ENCODE measurements at places on chromosomes 6 and 20.

DNA sequence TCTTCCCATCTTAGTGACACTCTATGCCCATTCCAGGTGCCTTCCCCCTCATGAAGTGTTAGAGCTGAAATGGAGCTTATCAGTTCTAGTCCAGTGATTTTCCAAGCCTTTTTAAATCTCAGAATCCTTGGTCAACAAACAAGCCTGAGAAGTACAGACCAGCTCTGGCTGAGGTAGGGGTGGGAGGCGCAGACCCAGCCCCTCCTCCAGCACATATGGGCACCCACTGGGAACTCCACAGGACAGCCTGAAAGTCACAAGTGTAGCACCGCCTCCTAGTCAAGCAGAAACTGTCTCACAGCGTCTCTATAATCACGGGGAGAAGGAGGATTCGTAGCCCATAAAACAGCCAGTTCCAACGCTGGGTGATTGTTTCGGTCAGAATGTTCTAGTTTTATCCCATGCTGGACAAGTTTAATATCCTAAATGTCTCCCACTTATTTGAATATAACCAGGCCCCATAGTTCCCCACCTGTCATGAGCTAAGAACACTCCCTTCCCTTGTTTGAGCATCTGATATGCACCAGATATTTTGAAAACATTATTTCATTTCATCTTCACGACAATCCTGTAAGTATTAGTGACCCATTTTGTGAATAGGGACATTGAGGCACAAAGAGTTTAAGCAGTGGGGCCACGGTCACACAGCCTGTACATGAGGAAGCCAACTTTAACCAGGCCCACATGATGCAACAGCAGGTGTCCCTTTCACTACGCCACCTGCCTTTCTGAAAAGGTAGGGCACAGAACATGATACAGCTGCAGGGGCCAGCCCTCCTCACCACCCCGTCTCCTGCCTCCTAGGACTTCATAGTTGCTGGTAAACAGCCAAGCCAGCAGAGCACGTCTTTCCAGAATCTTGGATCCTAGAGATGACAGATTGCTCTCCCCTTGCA lies 40.1 kb downstream of the TRAF3IP2 start:
- DNase-seq, result no peak

DNA sequence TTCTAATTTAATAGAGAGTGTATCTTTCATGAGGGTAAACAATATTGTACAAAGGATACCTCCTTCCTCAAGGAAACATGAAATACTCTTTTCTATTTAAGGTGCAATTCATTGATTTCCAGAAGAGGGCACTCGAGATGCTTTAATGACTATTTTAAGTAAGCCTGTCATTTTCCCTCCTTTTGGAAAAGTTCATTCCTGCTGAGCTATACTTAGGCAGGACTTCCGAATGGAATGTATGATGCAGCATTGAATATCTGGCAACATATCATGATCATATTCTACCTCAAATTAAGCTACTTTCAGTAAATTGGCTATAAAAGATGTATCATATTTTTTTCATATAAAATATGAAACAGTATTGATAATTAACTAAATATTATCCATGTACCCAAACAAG lies 5.0 kb downstream of the DST start:
- DNase-seq, result no peak

DNA sequence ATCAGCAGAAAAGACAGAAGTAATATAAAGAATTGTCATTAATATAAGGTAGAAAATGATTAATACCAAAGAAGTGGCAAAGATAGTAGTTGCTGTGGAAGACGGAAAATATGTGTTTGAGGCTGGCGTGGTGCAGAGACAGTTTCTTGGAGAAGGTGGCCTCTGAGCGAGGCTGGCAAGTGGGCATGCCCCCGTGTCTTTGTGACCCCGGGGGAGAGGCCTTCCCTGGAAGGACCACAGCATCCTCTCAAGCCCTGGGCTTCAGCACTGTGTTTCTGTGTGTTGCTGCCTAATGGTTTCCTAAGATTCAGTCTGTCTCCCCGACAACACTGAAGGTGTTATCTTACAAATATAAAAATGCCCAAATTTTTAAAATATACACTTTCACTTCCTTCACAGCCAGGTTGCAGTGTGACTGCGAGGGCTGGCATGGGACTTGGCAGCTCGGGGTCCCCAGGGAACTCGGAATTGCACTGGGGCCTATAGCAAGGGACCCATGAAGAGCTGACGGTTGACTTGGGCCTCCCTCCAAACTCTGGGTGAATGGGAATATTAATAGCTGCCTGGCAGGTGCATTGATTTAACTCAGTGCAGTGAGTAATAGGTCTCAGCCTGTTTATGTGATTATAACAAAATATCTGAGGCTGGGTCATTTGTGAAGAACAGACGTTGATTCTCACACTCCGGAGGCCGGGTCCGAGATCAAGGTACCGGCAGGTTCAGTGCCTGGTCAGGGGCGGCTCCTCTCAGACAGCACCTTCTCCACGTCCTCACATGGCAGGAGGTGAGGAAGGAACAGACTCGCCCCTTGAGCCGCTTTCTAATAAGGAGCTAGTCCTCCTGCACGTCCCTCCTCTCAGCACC lies 47.4 kb upstream of the AFDN start:
- DNase-seq, result no peak

- DNase-seq, result no peak
These were observed 259.9 kb downstream of the DLL1 start for GRCh38 chr6:170030821-170031471.

DNA sequence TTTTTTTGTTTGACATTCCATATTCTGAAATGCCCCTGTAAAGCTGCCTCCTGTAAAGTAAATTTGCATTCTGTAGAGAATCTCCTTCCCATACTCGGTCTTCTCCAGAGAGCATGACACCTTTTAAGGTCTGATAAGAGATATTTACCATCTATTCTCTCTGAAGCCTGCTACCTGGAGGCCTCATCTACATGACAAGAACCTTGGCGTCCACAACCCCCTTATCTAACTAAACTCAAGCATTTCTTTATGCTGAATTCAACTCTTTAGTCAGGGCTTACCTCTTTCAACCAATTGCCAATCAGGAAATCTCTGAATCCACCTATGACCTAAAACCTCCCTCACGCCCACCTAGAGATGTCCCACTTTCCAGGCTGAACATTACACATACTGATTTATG lies 51.6 kb downstream of the FAM184A start:
- no peak for DNase-seq

DNA sequence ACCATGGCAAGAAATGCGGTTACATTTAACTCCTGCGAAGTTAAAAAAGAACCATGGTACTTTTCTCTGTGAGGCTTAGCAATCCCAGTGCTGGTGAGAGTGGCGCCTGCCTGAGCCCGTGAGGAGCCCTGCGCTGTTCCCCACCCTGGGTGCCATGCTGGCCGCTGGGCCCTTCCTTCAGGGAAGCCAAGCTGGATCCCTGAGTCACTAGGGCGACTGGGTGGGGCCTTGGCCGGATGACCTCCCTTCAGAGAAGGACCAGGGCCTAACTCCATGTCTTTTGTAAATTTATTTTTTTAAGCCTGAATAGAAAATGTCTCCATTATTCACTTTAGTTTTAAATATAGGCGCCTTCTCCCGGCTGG lies 209.1 kb downstream of the ERMARD start:
- DNase-seq, result no peak

DNA sequence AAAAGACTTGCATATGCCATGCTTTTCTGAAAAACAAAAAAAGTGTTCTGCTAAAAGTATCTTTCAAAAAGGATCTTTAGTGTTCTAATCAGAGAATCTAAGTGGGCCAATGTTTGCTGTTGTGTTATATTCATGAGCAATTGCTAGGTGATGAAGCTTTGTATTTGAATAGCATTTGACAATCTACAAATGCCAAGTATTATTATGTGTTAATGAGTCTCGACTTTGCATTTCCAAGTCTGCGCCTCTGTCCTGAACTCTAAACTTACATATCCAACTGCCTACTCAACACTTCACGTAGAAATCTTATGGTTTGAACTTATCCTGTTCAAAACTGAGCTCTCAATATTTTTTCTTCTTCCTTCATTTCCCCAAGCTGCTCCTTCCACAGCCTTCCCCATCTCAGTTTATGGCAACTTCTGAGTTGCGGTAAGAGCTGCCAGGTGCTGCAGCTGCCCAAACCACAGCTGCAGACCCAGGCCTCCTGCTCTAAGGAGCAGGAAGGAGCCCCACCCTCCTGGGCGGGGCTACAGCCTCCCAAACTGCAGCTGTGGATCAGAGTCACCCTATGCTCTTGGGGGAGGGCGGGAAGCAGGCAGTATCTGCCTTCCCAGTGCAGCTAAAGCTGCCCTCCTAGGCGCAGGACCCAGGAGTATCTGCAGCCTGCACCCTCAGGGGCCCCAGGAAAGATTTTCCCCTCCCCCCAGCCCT lies 16.7 kb upstream of the MAK start:
- no peak for DNase-seq
